ENCODE measurements at places on chromosomes 1 and 21.

DNA sequence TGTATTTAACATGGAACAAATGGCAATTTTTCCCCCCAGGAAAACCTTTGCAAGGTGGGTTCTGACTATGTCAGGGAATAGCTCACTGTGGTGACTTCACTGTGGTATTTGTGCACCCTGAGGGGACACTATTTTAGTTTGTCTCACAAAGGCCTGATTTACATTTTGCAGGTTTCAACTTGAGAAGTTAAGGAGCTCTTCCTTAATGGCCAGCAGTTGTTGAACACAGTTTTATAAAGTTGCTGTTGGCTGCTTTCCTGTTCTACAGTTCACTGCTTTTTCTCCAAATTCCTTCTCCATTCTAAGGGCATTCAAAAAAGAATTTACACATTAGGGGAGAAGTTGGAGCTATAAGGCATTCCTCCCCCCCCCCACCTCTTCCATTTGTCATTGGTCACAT is 4.6 kb downstream of the LAMC1 start:
- no peak for DNase-seq

GRCh38 chr1:173297798-173298391 is 90.8 kb upstream of the TNFSF4 start:
- no peak for DNase-seq

DNA sequence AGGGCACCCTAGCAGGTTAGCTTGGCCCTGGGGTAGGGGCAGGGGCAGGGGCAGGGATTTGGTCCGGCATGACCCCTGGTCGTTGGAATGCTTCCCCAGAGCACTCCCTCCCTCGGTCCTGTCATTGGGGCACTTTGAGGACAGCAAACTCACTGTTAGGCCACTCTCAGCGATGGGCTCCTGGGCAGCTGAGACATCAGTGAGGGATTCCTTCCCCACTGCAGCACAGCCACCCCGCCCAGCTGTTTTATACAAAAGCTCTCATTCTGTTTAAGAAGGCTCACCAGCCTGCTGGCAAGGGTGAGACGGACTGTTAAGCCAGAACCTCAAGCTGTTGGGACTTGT is 86.9 kb upstream of the F3 start:
- DNase-seq = no peak

- no peak for DNase-seq
Measured at GRCh38 chr21:45054927-45055612, 19.3 kb upstream of the ADARB1 start.

- DNase-seq = no peak
Measured at GRCh38 chr1:172724765-172725613, 66.1 kb downstream of the FASLG start.

GRCh38 chr1:35577071-35577998 is 4.2 kb downstream of the TFAP2E start:
- no peak for DNase-seq

DNA sequence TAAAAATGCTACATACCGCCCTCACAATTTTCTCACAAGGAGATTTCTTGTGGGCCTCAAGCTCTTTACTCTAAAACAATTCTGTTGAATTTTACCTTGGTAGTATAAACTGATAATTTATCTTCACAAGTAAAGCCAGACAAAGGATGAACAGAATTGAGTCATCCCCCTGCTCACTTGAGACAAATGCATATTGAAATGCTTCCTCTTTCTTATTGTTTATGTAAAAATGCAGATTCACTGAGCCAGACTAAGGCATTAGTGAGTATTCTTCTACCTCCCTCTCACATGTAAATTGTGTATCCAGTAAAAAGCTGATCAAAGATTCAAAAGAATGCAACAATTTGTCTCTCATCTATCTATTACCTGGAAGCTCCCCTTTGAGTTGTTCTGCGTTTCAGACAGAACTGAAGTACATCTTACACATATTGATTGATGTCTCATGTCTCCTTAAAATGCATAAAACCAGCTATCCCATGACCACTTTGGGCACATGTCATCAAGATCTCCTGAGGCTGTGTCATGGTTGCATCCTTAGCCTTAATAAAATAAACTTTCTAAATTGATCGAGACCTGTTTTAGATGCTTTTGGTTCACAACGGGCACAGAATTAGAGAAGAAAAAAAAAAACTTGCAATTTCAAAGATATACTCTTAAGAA is 743.1 kb upstream of the B3GALT2 start:
- no peak for DNase-seq

DNA sequence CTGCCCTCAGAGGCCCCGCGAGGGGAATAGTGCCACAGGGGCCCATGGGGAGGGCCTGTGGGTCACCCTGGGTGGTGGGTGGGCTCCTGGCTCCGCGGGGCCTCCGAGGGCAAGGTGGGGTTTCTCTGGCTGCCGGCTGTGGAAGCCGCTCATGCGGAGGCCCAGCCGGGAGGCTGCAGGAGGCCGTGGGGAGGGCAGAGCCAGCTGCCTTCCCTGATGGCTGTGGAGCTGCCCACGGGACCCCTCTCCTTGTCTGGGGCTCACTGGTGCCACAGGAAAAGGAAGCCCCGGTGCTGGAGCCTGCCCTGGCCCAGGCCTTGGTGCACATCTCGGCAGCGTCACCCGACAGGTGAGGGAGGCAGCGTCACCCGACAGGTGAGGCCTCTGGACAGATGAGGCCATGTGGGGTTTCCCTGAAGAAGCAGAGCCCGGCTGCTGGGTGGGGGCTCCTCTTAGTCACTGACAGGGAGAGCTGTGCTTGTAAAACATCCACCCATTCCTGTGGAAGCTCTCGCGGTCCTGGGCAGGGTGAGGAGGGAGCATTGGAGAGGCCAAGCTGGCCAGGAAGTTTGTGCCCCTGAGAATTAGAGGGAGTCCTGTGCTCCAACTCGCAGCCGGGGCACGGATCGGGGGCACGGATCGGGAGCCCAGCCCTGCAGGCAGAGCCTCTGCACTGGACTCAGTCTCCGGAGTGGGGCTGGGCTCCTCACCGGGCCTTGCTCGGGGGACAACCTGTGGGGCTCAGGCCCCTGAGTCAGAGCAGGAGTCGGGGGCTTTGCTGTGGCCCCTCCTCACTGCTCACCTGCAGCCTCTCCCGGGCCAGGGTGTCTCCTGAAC is 6.1 kb downstream of the MIB2 start:
- no peak for DNase-seq

- DNase-seq = no peak
Measured at GRCh38 chr1:24905355-24905978, 24.6 kb downstream of the RUNX3 start.

GRCh38 chr1:94095744-94096469 is 25.0 kb downstream of the ABCA4 start:
- DNase-seq = no peak

DNA sequence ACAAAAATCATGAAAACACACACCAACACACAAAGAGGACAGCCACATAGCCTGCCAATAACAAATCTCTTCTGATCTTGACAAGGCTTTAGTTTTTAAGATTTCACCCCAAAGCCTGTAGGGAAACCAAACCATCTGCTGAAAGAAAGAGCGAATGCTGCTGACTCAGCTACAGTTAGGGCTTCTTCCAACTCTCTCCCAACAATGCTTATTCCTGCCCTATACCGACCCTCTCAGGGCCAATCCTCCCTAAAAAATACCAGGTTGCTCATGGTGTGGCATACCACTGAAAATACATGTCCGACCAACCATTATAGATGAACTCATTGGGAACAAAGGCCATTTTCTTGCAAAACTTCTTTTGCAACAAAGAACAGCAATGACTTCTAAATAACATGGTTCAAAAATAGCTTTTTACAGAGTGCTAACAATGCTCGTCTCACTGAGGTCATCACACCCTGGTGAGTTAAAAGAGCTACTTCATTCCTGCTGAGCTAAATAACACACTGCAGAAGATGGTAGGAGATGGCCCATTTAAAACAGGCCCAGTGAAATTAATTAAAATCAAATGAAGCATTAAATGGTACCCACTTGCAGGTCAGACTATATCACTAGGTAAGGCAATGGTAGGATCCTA is 86.1 kb downstream of the KIAA0319L start:
- no peak for DNase-seq

DNA sequence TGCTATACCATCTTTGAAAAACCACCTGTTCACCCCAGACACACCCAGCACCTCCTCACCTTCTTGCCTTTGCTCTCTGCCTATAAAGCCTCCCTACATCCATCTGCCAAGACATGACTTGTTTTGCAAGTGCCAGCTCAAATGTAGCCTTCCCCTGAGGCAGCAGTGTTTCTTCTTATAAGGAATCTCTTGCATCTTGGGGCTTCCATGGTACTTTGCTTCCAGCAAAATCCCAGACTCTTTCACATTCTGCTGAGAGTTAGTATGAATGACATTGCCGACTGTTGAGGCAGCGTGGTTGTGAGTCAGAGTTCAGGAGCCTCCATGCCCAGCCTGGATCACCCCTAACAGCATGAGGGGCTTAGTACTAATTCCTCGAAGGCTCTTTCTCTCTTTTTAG is 217.4 kb upstream of the RUNX1 start:
- no peak for DNase-seq

- no peak for DNase-seq
Measured at GRCh38 chr1:147748676-147749350, 11.6 kb downstream of the GJA5 start.

DNA sequence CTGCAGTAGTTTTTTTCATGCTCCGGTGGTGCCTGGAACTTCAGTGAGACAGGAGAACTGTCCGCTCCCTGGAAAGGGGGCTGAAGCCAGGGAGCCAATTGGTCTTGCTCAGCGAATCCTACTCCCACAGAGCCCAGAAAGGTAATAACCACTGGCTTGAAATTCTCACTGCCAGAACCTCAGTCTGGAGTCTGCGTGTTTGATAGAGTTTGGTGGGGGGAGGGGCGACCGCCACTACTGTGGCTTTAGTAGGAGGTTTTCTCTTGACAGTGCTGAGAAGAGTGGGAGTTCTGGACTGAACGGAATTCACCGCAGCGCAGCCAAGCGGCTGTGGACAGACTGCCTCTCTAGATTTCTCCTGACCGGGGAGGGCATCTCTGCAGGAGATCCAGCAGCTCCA is 8.0 kb upstream of the OR2M3 start:
- DNase-seq = no peak

- DNase-seq = no peak
Measured at GRCh38 chr1:31248276-31248675, 8.6 kb upstream of the NKAIN1 start.

GRCh38 chr1:93722081-93723031 is 40.7 kb upstream of the BCAR3 start:
- no peak for DNase-seq

- no peak for DNase-seq
Measured at GRCh38 chr1:45820173-45820572, 16.8 kb downstream of the MAST2 start.

GRCh38 chr1:53891678-53892077 is 2.1 kb upstream of the YIPF1 start:
- DNase-seq = no peak

GRCh38 chr1:9238550-9238949 is 4.0 kb downstream of the H6PD start:
- no peak for DNase-seq

DNA sequence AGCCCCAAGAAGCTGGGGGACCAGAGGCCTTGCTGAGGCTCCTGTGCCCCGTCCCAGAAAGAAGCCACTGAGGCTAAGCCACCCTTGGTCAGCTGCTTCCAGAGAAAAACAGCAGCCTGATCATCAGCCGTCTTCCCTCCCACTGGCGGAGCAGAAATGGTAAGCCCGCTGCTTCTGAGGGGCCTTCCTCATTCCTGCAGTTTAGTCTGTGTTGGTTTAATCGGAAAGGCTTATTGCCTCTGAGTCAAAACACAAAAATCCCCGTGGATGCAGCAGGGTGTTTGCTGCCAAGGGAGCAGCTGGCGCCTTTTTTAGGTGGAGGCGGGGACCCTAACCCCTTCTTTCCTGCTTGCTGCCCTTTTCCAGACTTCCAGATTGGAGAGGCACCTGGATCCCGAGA is 33.9 kb downstream of the SPSB1 start:
- DNase-seq = no peak

DNA sequence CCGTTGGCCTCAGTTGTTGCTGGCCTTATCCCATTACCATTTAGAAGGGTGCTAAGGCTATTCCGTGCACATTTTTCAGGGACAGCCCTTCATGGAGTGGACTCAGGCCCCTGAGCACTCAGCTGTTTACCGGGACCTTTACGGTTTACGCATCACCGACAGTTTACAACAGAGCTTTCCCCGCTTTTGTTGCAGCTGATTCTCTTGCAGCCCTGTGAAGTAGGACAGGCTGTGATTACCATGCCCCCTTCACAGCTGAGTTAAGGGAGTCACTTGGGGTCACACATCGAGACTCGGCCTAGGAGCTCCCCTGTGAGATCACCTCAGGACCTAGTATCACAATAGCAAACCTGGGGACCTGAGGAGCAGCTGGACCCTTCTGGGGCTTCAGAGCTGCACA is 41.9 kb downstream of the PTPRF start:
- no peak for DNase-seq

- no peak for DNase-seq
Measured at GRCh38 chr1:214362188-214362882, 81.4 kb downstream of the SMYD2 start.

- DNase-seq = no peak
Measured at GRCh38 chr1:233015965-233016364, 65.6 kb downstream of the NTPCR start.

DNA sequence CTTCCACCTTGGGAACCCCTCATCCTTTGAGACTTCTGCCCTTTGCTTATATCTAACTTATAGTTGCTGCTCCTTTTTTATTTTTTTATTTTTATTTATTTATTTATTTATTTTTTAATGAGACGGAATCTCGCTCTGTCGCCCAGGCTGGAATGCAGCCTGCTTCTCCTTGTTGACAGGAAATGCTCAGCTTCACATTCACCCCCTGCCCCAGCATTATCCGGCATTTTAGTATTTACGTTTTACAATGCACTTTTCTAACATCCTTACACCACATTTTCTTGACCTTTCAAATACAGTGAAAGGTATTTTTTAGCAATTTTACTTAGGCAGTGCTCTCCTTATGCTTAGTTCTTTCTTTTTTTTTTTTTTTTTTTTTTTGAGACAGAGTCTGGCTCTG is 14.9 kb downstream of the CXADR start:
- DNase-seq = no peak

DNA sequence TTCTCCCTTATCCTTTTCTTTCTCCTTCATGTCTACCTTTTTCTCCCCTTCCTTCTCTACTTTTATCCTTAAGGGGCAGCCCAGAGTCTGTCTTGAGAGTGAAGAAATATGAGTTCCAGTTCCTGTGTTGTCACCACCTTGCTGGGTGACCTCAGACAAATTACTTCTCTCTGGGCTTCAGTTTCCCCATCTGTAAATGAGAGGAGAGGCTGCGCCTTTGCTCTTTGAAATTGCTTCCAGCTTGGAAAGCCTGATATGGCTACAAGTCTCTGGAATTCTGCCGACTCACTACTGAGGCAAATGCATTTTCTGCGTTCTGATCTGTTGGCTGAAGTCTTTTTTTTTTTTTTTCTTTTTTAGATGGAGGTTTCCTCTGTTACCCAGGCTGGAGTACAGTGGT is 119.2 kb downstream of the SYF2 start:
- DNase-seq = no peak

GRCh38 chr21:37732927-37733326 is 183.3 kb downstream of the KCNJ6 start:
- no peak for DNase-seq

Data from esophagus squamous epithelium (tissue), 5 donors.